Cardiac septum (tissue), 1 donor: ENCODE measurements at places on chromosomes 2 and 18. TPM values are rescaled to one million over a fixed set of nuclear protein-coding genes. Genes with fewer than 3 reads are reported as not detected.

The UBE2F gene
- 61.0 TPM for total RNA-seq

The SPHKAP gene
- total RNA-seq: 61.2 TPM

The GCG gene
- total RNA-seq: not detected

The PRSS56 gene
- not detected for total RNA-seq

The SPC25 gene
- 0.24 TPM for total RNA-seq

The WDR43 gene
- total RNA-seq: 25.9 TPM

The TLX2 gene
- total RNA-seq: not detected

The CRACDL gene
- total RNA-seq: 3.3 TPM

The CHRND gene
- total RNA-seq: 0.11 TPM

The PAIP2B gene
- 30.7 TPM for total RNA-seq

The TMEM37 gene
- 1.5 TPM for total RNA-seq

The COBLL1 gene
- 15.0 TPM for total RNA-seq

The KIF1A gene
- 10.2 TPM for total RNA-seq

The OR6B2 gene
- total RNA-seq: not detected
